Subcutaneous adipose tissue (tissue), 4 donors: ENCODE measurements at places on chromosomes 16 and 17. TPM values are rescaled to one million over a fixed set of nuclear protein-coding genes. Genes with fewer than 3 reads are reported as not detected.

Gene ALOX15
- total RNA-seq: not detected

Gene DPEP2
- 9.9 TPM for total RNA-seq

Gene CRAMP1
- 6.8 TPM for total RNA-seq

Gene RAC3
- total RNA-seq: 11.6 TPM

Gene TBC1D3
- not detected for total RNA-seq

Gene STAC2
- total RNA-seq: not detected

Gene ITGAX
- 158 TPM for total RNA-seq

Gene C17orf78
- not detected for total RNA-seq

Gene SPSB3
- 102 TPM for total RNA-seq

Gene KIF19
- 8.5 TPM for total RNA-seq

Gene MAP3K14
- total RNA-seq: 6.4 TPM

Gene FBXL16
- not detected for total RNA-seq

Gene P2RX1
- total RNA-seq: 0.94 TPM

Gene TSNAXIP1
- 0.88 TPM for total RNA-seq

Gene UMOD
- total RNA-seq: not detected

Gene CIITA
- 65.0 TPM for total RNA-seq

Gene MEOX1
- total RNA-seq: 31.5 TPM

Gene ASPA
- total RNA-seq: 4.9 TPM

Gene CENPX
- total RNA-seq: 50.5 TPM

Gene SDK2
- 0.49 TPM for total RNA-seq
